Esophagus squamous epithelium (tissue), 5 donors: ENCODE measurements at places on chromosomes 1 and 21.

GRCh38 chr1:231642618-231643017 is 16.0 kb downstream of the DISC1 start:
- DNase-seq, result no peak

GRCh38 chr1:8460784-8461183 is 142.9 kb downstream of the SLC45A1 start:
- DNase-seq, result no peak

- DNase-seq, result no peak
Measured at GRCh38 chr1:203473781-203474305, 1.8 kb upstream of the PRELP start.

DNA sequence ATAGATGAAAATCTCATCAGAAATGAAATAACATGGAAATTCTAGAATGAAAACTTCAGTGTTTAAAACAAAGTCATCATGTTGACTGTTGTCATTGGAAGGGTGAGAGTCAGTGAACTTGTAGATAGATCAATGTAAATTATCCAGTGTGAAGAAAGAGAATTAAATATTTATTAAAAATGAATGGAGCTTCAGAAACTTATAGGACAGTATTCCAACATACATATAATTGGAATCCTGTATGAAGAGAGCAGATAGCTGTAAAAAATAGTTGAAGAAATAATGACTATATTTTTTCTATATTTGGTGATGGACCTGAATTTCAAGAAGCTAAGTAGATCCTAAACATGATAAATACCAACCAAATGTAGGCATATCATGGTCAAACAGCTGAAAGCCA is 60.0 kb downstream of the MAN1A2 start:
- no peak for DNase-seq

DNA sequence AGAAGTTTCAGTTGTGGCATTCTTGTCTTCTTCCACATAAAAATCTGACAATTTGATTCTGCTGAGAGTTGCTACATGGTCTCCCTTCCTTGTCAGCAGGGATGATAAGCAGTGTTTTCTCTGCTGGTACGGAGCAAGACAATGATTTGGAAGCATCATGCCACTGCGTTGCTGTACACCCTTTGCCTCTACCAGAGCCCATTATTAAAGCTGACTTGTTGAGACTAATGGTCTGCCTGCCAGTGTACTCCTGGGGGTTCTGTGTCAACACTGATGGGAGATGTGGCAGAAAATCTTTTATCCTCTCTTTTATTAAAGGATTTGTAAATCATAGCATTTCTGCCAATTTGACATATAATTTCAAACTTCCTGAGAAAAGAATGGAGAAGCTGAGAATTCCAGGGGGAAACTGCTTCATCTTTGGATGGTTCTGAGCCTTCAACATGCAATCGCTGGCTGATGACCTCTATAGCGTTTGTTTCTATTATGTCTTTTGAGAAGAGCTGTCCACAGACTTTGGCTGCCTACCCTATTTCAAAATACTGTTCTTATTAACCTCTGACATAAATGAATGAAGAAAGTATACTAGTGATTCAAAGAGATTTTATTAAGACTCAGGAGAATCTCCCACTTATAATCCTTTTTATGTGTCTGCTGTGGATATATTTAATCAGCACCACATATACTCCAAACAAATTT is 47.9 kb upstream of the DYNLT5 start:
- DNase-seq, result no peak

GRCh38 chr1:184929711-184930202 is 44.6 kb downstream of the NIBAN1 start:
- DNase-seq, result no peak

DNA sequence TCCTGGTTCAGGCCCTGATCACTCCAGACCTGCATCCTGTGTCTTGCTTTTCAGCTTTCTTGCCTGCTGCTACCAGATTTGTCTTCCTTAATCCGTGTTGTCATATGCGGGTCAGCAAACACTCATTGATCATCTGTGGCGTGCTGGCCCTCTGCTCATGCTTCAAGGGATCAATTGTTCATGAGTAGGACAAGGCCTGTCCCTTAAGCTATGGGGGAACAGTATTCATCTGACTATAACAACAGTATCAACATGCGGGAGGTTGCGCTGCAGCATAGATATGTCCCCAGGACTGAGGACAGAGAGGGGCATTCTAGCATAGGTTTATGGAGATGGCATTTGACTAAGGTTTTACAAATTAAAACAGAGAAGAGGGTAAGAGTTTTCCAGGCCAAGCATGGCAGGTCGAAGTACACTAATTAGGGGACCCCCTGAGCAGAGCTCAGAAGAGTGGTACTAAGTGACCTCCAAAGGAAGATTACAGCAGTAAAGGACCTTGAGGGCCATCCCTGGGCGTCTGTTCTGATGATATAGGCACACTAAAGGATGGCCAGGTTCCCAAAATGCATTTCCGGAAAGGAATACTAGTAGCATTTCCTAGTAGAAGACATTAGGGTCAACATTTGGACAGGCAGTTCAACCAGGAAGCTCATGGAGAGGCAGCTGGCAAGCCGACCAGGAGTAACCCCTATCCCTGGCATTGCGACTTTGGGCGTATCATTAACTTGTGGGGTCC is 811 bp upstream of the ZNF672 start:
- DNase-seq, result no peak

- no peak for DNase-seq
Measured at GRCh38 chr1:195790514-195791168, 817.6 kb downstream of the KCNT2 start.

DNA sequence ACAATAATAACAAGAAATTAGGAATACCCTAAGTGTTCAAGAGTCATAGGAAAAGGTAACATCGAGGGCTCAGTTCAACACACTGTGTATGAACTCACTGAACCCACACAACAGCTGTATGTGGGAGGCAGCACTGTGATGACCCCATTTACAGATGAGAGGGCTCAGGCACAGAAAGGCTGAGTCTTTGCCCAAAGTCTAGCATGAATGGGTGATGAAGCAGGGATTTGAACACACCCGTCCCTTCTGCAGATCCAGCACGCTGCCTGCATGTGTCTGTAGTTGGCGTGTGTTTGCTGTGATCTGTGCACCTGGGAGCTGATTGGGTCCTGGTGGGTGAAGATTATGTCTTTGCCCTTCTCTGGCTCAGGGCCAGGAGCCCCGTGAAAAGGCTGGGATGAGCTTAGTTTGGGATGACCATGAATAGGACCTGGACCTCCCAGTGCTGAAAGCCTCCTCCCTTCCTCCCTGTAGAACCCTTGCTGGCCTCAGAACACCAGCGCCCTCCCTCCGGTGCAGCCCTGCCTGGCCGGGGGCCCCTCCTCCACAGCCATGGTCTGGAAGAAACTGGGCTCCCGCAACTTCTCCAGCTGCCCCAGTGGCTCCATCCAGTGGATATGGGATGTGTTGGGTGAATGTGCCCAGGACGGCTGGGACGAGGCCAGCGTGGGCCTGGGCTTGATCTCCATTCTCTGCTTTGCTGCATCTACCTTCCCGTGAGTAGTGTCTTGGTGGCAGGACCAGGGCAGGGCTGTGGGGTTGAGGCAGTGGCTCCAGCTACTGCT is 5.2 kb downstream of the SLC66A1 start:
- no peak for DNase-seq

DNA sequence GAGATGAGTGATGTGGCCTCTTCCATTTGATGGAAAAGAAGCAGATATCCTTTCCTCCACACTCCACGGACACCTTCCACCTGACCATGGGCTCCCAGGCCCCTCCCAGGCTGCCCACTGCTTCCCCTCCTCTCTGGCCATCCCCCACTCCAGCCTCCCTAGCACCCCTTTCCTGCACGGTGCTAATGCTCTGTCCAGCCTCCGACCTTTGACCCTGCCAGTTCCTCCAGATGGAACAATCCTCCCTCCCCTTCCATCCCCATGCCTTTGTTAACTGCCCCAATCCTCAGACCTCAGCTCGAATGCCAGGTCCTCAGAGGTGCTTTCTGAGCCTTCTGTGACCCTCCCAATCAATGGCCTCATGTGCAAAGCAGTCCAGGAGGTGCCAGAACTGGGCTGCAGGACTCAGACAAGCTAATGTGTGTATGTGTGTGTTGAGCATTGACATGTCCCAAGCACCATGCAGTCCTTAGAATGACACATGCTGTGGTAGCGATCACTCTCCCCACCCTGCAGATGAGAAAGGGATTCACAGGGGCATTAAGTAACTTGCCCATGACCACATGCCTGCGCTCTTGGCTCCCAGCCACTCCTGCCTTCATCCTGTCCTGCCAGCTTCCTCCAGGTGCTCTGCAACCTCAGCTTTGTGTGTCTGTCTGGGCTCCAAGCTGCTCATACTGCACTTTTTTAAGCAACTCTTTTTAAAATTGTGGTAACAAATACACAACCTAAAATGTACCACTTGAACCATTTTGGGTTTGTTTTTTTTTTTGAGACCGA is 63.5 kb upstream of the EDN2 start:
- no peak for DNase-seq

DNA sequence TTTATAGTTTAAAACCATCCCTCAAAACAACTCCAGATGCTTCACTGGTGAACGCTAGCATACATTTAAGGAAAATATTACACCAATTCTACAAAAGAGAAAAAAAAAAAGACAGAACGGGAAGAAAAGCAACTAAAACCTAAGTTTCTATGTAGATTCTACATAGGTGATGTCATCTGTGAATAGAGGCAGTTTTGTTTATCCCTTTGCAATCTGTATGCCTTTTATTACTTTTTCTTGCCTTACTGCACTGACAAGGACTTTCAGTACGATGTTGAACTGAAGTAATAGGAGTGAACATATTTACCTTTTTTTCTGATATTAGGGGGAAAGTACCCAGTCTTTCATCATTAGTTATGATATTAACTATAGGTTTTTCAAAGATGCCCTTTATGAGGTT is 101.7 kb upstream of the HAO2 start:
- DNase-seq, result no peak

DNA sequence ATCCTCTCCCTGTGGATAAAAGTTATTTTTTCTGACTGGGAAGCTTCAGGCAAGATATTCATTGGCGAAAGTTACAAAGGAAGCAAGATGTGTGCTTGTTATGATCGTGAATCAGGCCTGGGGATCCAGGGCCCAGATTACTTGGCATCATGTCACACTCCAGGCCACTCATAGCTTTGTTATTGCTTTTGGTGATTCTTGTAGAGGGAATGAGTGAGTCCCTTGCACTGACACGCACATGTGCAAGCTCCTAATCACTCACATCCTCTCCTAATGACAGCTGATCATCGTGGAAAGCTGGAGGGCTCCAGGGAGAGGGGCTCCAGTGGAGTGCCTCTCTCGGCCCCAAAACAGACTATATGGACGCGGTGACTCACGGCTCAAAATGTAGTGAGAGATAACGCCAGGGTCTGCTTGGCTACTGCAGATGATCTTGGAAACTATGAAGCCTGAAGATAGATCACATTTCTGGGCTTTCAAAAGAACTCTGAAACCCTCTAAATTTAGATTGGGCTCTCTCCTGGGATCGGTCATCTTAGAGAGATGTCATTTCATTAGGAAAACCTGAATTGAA is 481.1 kb upstream of the USP24 start:
- DNase-seq, result no peak

DNA sequence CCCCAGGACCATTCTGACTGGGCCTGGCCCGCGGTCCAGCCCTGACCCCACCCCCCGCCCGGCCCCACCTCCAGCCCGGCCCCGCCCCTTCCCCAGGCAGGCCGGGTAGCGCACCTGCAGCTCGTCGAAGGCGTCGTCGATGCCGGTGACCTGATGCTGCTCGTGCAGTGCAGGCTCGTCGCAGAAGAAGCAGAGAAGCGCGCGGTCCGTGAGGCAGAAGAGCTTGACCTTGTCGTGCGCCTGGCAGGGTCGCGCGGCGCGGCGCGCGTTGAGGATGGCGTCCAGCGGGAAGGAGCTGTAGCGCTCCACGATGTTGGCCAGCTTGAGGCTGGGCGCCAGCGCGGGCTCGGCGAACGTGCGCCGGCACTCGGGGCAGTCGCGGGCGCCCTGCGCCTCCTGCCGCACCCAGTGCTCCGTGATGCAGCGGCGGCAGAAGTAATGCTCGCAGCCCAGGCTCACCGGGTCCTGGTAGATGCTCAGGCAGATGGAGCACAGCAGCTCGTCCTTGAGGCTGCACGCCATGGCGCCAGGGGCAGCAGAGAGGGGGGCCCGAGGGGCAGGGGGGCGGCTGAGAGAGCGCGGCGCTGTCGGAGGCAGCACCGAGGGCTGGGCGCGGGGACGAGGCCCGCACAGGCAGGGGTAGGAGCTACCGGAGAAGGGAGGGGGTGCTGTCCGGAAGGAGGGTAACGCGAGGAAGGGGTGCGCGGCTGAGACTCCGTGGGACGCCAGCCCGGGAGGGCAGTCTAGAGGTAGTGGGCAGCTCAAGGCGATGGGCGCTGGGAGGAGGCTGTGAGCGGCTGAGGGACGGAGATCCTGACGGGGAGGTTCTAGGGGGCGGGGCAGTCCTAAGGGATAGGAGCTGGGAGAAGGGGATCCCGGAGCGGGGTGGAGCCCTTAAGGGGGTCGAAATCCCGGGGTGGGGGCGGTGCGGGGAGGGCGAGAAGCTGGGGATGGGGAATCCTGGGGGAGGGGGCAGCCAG is 642 bp downstream of the TRIM62 start:
- no peak for DNase-seq

GRCh38 chr1:104629589-104629988 is 879.9 kb downstream of the AMY1C start:
- DNase-seq, result no peak

- DNase-seq, result no peak
Measured at GRCh38 chr1:180208264-180208663, 21.8 kb upstream of the LHX4 start.

GRCh38 chr1:31487143-31487542 is 74.1 kb downstream of the SERINC2 start:
- DNase-seq, result no peak

GRCh38 chr1:10429868-10430215 is 391 bp upstream of the CENPS start:
- no peak for DNase-seq

- no peak for DNase-seq
Measured at GRCh38 chr1:21592086-21592865, 76.9 kb downstream of the RAP1GAP start.

DNA sequence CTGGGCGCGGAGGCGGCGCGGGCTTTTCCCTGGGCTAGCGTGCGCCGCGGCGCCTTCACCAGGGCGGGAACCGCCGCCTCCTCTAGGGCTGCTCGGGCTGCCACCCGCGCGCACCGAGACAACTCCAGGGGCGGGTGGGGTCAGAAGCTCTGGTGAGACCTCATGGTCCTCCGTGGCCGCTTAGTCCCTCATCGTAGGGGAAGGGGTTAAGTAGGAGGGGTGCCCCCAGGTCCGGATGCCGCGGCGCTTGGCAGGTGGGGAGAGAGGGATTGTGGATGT is 559 bp downstream of the SERTAD4 start:
- DNase-seq, result no peak

GRCh38 chr1:6967431-6968111 is 182.3 kb downstream of the CAMTA1 start:
- DNase-seq, result no peak
